ENCODE measurements at places on chromosomes 4 and X. TPM values are rescaled to one million over a fixed set of nuclear protein-coding genes. Genes with fewer than 3 reads are reported as not detected.

DNA sequence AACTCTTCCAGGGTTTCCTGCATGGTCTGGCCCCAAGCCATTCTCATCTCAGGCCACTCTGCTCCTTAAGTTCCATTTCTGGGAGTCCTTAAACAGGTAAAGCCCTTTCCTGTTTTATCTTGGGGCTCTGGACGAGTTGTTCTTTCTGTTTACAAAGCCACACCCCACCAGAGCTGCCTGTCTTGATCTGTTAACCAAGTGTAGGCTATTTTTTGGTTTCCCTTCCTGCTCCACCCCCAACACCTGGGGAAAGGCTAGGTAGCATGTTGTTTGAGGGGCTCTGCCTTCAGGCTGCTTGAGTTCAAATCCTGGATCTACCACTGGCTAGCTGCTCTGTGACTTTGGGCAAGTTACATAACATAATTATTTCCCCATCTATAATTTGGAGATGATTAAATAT lies 40.0 kb downstream of the ERVMER34-1 start:
- no peak for DNase-seq

DNA sequence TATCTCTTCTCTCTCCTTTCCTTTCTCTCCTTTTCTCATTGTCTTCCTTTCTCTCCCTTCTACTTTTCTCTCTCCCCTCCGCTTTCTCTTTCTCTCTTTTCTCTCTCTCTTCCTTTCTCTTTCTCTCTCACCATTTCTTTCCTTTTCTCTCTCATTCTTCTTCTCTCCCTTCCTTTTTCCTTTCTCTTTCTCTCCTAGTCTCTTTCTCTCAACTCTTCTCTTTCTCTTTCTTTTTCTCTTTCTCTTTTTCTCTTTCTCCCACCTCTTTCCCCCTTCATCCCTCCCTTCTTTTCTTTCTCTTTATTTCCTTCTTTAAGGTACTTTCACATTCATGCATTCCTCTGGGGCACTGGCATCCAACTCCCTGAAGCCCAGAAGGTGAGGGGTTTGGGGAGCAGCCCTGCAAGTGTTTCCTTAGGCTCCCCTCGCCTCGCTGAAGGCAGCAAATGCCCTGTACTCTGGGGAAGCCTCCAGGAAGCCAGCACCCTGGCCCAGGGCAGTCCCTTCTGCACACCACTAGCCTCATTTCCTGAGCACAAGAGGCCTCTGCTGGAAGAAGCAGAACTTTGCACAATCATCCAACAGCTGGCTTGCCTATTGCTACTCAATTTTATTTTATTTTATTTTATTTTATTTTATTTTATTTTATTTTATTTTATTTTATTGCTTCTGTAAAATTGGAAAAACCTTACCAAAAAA lies 124.2 kb downstream of the NFKB1 start:
- no peak for DNase-seq

MAGEB2 gene
- total RNA-seq: not detected

DNA sequence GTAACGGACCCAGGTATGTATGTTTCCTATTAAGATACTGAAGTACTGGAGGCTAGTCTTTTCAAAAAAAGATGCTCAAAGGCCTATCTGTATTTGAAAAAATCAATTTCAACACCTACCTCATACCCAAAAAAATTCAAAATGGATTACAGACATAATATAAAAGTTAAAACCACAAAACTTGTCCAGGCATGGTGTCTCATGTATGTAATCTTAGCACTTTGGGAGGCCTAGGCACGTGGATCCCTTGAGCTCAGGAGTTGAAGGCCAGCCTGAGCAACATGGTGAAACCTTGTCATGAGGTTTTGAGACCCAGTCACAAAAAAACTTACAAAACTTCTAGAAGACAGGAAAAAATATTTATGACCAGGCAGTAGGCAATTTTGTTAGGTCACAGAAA lies 16.7 kb downstream of the RBMX start:
- no peak for DNase-seq

GRCh38 chrX:65987811-65988210 lies 52.1 kb downstream of the VSIG4 start:
- no peak for DNase-seq

PAGE1 gene
- 8.9 TPM for total RNA-seq

GRCh38 chrX:48924270-48924669 lies 5.4 kb upstream of the PIM2 start:
- DNase-seq: no peak

- no peak for DNase-seq
Observed at GRCh38 chr4:146592019-146592418, 46.7 kb upstream of the POU4F2 start.

TNMD gene
- not detected for total RNA-seq

SSX2B gene
- not detected for total RNA-seq

SLC6A14 gene
- total RNA-seq: 0.11 TPM

DNA sequence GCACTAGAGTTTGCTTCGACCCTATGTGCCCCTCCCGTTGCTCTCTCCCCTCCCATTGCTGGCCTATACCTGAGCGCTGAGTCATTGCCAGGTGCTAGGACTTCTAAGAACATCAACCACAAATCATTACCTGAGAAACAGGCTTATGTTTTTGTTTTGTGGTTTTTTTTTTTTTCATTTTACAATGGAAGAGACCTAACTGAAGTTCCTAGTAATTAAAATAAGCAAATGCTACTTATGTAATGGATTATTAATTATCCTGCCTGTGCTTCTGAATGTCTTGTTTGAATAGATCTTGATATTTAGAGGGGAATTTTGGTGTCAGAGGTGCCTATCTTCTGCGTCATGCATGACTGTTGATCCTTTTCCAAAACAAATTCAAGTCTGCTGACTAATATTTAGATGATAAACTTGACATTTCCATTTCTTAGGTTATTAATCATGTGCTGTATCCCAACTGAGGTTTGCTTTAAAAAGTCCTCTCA lies 275.4 kb upstream of the CPEB2 start:
- DNase-seq: peak; percentile 38

DNA sequence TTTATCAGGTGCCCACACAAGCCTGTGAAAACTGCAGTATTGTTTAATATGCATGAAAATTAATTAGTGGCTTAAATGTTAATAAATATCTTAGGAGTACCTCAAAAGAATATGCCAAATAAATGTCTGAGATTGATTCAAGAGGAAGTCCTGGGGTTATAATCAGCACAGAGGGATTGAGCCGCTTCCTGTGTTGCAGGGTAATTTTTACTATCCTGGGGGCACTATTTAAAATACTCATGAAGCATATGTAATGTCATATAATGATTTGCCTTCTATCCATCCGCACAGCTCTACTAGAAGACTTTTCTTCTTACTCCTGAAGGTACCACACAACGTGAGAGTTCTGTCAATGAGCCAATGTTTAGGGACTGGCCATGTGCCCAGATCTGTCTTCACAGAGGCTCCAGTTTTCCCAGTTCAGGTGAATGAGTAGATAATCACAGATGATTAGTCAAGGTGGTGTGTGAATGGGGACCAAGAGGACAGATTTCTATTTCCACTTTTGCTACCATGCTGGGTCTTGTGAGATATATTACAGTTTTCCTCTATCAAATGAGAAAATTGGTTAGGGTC lies 233.3 kb downstream of the USP46 start:
- DNase-seq: no peak

DNA sequence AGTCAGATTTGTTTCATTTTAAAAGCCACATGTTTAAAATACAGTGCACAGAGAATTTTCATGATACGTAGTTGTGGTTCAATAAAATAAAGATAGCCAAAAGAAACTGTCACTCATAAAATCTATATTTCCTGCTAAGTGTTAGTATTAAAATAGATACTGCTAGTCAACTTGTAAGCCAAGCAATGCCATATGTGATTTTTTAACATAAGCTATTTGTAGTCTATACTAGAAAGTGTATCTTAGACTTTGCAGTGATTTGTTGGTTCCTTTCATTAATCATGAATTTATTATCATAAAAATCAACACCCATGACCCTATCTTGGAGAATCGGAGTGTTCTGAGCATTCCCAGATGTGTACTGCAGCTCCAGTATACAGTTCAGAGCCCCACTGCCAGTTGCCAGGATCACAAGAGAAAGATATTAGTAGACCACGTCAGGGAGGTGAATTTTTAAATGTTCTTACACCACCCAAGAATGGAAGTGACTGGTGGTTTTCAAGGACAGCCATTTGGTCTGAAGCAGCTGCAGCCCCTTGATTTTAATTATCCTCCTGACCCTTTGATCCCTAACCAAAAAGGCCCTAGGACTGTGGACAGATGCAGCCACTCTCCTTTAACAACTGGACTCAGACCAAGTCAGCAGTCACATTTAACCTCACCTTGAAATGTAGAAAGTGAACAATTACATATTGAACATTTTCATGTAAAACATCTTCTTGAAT lies 163.1 kb downstream of the PALLD start:
- DNase-seq: no peak

DNA sequence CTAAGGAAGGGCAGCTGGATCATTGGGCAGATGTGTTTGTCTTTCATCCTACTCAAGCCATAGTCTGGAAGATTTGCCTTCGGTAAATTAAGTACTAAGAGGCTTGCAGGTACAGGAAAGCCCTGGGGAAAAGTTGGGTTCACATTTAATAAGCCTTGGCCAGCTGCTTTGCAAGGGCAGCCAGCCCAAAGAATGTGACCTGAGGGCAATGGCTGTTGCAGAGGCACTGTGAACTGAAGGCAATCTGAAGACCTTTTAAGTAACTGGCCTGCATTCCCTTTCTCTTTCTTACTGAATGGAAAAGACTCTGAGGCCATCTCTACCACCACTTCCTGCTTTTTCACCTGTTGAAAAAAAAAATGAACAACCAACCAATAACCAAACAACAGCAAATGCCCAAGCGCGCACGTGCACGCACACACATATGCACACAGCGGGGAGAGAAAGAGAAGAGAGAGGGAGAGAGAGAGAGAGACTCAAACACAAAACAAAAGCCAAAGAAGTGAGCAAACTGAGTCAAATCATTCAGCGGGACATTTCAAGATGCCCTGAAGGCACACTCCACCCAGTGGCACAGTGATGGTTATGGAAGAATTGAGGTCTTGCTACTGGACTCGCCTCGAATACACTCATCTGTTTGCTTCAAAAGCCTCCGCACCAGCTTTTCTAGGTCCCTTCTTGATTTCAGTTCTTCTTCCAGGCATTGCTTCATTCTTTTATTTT lies 19.6 kb downstream of the CD40LG start:
- DNase-seq: no peak

- DNase-seq: no peak
Observed at GRCh38 chr4:6231663-6232165, 31.4 kb upstream of the JAKMIP1 start.

P2RY10 gene
- not detected for total RNA-seq

GRCh38 chr4:97558204-97558778 lies 585.0 kb downstream of the STPG2 start:
- DNase-seq: no peak

DNA sequence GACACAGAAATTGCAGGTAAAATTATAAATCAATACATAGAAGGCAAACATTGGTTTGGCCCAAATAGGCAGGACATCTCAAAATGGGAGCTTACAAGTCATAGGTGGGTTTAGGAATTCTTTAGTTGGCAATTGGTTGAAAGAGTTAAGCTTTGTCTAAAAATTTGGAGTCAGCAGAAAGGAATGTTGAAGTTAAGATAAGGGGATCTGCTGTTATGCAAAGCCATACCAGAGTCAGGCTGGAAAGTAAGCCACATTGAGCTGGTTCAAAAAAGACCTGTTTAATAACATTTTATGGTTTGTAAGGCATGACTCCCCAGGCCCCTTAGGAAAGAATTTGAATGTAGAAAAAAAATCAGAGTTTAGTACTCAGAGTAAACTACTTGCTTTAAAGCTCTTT lies 92.6 kb downstream of the IL13RA2 start:
- no peak for DNase-seq

DNA sequence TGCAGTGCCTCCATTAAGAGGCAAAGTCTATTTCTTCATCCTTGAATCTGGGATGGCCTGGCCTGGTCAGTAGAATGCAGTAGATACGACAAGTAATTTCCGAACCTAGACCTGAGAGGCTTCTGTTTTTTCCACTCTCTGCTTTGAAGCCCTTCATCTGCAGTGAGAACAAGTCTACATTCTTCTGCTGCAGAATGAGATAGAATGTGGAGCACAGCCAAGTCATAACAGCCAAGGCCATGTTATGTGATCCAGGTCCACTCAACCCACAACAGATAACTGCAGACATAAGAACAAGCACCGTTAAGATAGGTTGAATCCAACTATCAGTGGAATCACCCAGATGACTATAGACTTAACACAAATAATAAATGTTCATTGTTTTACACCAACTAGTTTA lies 1297.7 kb downstream of the C4orf33 start:
- no peak for DNase-seq

GPC4 gene
- total RNA-seq: 8.0 TPM

GRCh38 chr4:107916623-107917022 lies 14.7 kb upstream of the CYP2U1 start:
- DNase-seq: no peak

DNA sequence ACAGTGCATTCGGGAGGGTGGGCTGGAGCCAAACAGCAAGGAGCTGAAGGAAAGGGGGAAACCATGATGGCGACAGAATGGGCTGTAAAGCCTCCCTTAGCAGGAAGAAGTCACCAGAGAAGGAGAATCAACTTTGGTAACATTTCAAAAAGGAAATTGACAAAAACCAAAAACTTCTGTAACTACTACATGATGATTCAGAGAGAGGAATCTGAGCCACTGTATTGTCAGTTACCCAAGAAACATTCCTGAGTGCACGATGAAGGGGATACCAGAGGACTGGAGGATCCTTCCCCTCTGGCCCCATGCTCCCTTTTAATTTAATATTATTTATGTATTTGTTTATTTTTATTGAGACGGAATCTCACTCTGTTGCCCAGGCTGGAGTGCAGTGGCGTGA lies 26.3 kb downstream of the PDHA1 start:
- DNase-seq: no peak

MAGEC2 gene
- not detected for total RNA-seq

- no peak for DNase-seq
Observed at GRCh38 chr4:38672074-38672396, 8.0 kb downstream of the KLF3 start.

DNA sequence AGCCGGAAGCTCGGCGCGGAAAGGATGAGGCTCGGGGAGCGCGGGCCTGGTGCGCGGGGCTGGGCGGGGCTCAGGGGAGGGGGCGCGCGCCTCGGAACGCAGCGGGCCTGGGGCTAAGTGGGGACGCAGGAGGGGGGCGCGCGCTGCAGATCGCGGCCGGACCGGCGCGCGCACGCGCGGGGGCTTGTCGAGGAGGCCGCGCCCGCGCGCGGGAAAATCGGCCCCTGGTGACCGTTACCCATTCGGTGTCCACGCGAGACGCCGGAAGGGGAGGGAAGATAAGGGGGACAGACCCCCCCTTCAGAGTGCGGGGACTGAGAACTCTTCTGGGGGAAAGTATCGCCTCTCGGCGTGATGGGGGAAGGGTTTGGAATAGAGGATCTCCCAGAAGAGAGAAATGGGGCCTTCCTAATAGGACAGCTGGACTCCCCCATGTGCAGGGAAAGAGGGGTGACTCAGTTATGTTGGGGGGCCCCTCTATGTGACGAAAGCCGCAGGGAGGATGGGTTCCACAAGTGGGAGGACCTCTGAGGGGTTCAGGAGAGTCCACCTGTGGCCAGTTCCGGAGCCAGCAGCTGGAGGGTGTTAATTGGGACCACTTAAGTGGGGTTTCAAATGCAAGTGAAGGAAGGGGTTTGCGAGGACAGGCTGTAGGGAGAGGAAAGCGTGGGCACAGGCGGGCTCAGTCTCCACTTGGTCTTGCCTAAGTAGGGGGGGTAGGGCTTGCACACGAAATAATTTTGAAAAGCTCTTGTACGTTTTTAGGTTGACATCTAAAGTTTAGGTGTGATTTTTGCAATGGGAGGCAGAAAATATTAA lies 584 bp downstream of the SUV39H1 start:
- no peak for DNase-seq
